ENCODE measurements at places on chromosomes 2 and 18. TPM values are rescaled to one million over a fixed set of nuclear protein-coding genes. Genes with fewer than 3 reads are reported as not detected.

DNA sequence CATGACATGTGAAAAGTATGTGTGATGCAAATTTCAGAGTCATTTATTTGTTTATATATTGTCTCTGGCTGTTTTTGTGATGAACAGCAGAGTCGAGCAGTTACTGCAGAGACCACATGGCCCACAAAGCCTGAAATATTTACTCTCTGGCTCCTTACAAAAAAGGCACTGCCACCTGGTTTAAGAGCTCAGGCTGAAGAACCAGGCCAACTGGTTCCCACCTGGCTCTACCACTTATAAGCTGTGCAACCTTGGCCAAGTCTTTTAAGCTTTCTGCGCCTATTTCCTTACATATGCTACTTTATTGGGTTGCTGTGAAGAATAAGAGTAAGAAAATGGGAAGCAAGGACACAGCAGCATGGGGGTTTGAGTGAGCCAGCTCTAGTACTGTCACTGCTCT is 207.6 kb downstream of the L3MBTL4 start:
- ATAC-seq = no peak

- ATAC-seq = no peak
These were observed 138.0 kb downstream of the SOCS6 start for GRCh38 chr18:70426818-70427217.

GRCh38 chr2:23549821-23550530 is 165.0 kb downstream of the KLHL29 start:
- ATAC-seq = no peak

DNA sequence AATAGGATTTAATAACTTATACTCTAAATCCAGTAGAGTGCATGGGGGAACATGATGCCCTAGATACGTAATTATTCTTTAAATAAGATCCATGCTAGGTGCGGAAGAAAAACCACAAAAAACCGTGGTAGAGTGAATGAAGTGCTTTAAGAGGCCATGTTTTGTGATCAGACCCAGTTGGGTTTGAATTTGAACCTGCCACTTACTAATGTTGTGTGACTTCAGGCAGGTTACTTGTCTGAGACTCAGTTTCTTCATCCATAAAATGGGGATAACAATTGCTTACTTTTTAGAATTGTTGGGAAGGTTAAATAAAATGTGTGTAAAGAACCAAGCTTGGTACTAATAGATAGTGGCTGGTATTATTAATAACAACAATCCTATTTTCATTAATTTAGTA is 17.2 kb downstream of the MIB1 start:
- no peak for ATAC-seq

ACKR3 gene
- 28.7 TPM for total RNA-seq

CRACDL gene
- 0.19 TPM for total RNA-seq

Measured in motor neuron (in vitro differentiated cells).